ENCODE measurements at places on chromosomes 6 and 20.

GRCh38 chr6:89464295-89464694 lies 31.3 kb downstream of the ANKRD6 start:
- no peak for DNase-seq

DNA sequence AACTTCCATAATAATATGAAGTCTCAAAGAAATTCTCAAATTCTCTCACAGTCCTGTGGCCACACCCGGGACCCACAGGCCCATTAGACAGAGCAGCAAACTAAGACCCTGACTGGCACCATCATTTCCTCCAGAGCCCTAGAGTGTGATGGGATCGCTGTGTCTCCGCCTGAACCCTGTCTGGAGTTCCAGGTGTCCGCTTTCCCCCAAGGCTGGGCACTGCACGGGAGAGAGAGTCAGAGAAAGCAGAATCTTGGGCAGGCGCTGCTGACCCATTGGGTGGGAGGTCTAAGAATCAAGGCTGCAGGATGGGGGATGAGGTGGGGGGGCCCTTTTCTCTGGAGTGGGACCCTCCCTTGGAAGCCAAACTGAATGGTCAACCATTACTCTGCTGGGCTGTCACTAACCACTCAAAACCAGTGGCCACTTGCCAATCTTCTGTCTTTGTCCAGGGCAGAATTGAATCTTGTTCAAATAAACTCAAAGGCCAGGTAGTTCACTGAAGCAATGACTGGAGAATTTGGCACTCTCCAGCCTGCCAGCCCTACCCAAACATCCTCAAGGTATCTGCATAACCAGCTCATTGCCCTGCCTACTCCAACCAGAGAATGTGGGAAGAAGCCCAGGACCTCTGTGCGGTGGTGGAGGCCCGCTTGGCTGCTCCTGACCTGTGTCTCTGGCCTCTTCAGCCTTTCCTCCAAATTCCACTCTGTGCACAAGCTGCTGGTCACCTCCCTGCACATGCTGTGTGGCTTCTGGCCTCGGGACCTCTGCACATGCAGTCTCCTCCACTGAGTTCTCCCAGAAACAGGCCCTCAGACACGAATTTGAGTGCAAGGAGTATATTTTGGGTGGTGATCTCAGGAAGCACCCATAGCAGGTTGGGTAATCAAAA lies 141.1 kb downstream of the CEBPB start:
- no peak for DNase-seq

- DNase-seq = no peak
Measured at GRCh38 chr6:6843057-6843627, 254.6 kb downstream of the LY86 start.

DNA sequence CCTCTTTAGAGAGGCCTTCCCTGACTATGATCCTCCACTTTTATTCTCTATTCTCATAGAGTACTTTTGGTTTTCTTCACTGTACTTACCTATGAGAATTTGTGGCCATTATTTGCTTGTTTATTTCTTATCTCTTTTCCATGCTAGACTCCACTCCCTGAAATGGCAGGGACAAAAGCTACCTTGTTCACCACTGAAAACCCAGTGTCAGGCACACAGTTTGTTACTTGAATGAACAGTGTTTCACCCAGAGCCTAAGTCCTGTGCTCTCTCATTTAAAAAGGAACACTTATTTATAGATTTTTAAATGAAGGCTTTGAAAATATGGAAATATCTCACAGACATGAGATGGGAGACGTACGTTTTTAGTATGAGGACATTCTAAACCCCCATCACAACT lies 47.7 kb upstream of the ENPP5 start:
- DNase-seq = no peak
